Retina (tissue), 1 donor: ENCODE measurements at places on chromosomes 5 and 9.

DNA sequence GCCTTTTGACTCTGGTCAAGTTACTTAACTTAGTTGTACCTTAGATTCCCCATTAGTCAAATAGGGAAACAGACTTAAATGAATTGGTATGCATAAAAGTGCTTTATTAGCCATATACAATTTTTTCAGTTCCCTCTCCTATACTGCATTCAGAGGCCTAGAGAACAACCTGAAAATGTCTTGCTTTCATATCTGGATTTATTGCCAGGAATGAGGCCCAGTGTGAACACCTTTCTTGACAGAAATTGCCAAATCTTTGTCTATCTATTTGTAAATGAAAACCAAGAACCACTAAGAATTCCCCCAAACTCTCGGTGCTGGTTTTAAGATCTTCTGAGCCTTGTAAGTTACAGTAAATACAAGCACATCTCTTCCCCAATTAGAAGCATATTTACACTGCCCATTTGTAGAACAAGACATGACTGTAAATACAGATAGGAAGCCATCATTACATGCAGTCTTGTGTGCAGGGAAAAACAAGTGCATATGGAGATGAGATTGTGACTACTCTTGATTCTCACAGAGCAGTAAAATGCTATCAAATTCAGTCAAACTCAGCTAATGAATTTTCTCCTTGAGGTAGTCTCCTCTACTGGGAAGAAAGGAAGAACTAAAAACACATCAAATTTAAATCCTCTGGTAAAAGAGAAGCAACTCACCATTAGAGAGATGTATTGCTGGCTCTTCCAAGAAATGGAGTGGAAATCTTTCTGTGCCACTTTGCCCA is 5.2 kb upstream of the FAM13B start:
- no peak for DNase-seq

DNA sequence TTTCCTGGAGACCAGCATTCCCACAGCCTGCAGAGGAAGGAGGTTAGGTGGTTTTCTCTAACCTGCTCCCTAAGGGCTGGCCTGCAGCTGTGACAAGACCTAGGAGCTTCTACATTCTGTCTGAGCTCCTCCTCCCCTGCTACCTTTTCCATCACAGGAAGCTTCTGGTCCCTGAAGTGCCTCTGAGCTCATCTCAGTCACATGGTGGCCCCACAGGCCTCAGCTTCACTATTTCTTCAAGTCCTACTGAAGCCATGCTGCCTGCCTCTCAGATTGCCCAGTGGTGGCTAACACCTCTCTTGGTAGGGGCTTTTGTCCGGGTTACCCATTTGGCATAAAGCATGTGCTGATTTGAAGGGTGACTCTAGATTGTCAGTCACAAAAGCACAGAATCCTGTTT is 259.4 kb downstream of the CRB2 start:
- no peak for DNase-seq

DNA sequence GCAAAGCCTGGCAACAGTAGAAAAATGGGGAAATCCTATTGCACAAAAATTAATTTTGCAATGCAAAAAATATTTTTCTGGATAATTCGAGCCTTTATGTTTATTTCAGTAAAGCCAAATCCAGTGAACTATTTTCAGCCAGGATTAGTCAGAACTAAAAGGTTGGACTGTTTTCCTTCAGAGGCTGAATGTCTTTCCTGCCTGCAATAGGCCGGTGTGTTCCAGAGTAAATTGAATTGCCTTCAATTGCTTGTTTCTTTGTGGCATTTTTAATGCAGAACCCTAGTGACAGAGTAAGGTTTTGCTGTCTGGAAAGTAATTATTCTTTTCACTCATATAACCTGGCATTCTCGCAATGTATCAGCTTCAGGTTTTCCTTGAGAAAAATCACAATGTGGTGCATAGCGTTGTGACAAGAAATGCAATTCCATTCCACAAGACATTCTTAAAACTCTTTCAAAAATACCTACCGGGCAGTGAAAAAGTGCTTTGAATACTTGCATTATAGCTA is 183.7 kb downstream of the GLIS3 start:
- no peak for DNase-seq

DNA sequence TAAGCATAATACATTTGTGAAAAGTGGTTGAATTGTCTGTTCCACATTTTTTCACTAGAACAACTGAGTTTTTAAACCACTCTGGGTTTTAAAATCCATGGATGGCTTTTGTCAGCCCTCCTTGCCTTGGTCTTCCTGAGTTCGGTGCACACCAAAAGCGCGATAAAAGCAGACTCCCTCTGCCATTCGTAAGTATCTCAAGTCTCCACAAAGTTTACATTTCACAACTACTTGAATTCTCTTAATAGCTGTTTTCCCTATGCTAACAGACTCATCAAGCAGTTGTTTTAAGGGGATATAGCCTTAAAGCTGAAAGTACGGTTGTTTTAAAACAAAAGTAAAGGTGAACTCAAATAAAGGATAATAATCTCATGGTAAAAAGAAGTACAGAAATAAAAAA is 52.9 kb downstream of the GLIS3 start:
- no peak for DNase-seq

DNA sequence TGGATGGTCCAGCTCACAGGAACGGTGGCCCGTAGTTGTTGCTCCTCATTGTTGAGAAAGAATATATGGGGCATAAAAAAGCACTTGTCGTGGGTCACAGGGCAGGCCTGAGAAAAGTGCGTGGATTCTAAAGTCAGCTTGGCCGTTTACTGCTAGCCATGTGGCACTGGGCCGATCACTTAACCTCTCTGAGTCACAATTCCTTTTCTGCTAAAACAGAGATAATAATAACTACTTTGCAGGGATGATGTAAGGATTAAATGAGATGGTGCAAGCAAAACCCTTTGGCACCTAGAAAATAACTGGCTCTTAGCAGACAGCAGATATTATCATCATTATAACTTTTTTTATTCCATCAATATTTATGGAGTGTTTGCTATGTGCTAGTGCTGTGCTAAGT is 579.7 kb downstream of the CCDC171 start:
- no peak for DNase-seq

DNA sequence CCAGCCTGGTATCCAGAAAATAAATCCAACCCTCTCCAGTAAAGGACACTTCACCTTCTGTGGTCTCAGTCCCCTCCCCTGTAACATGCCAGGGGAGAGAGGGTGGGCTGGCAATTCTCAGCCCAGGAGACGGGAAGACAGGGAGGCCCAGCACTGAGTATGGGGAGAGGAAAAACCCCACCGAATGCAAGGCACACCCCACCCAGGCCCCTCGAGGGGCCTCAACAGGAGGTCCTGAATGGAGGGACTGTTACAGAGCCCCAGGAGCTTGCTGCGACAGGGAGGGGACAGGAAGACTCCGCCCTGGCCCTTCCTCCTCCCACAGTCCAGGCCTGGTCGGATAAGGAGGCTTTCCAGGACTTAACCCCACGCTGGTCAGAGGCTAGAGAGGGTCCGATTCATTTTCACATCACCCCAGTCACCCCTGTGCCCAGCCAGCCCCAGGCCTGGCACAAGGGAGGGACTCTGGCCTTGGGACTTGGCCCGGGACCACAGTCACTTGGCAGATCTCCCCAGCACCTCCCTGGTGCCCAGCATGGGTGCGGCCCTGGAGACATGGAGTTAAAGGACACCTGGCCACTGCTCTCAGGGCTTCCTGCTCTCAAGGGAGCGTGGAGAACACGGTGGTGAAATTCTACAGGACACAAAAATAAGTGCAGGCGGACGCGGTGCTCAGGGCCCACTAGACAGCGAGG is 44.9 kb upstream of the STXBP1 start:
- no peak for DNase-seq

- no peak for DNase-seq
These were observed 1196.1 kb upstream of the CDH9 start for GRCh38 chr5:28234356-28234968.

- DNase-seq: no peak
These were observed 116.1 kb upstream of the CXCL14 start for GRCh38 chr5:135694906-135695305.

- DNase-seq: no peak
These were observed 4.3 kb downstream of the RAI14 start for GRCh38 chr5:34660444-34660843.

GRCh38 chr5:96114736-96115135 is 153.1 kb upstream of the ELL2 start:
- no peak for DNase-seq

DNA sequence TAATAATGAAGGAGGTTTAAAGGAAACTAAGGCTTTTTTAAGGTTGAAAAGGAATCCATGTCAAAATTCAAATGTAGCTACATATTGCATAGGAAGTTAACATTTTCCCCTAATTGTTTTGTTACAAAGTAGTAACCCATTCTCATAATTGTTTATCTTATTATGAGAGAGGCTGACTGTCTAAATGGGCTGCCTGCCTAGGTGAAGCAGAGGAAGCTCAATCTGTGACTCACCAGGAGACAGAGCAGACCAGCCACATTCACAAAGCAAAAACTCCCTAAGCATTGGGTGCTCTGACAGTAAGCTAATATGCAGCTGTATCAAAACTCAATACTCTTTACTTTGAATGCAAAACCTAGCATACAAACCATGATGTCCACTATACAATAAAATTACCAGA is 208.5 kb downstream of the ROR2 start:
- DNase-seq: no peak

DNA sequence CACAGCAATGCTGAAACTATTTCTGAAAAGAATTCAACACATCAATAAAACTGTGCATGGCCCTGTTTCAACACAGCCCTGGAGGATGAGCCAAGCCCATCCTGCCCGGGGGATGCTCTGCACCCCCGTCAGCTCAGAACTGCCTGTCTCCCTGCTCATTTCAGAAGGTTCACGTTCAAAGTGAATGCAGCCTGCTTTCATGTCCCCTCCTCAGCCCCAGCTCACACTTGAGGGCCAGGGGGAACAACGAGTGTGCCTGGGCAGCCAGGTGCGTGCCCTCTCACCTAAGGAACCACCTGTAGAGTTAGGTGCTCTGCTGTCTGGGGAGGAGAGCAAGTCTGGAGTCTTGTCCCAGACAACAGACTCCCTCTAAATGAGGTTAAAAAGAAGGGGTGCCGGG is 348.5 kb upstream of the IRX2 start:
- DNase-seq: no peak

GRCh38 chr9:113520109-113520642 is 56.6 kb downstream of the RGS3 start:
- no peak for DNase-seq

DNA sequence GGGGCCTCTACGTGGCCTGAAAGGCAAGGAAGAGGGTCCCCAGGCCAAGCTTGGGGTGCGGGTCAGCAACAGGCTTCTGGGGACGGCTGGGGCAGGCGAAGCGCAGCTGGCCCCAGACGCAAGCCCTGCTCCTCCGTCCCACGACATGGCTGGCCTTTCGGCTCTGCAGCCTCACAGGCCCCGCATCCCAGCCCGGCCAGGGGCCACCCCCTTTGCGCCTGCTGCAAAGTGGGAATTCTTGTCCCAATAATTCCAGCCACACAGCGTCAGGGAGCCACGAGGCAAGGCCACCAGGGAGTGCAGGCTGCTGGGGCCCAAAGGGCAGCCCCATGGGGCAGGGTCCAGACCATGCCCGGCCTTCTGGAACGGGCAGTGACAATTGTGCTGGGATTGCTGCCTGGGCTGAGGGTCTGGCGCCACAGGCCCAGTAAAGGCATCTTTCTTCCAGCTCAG is 1.1 kb upstream of the ENTPD2 start:
- DNase-seq: no peak

DNA sequence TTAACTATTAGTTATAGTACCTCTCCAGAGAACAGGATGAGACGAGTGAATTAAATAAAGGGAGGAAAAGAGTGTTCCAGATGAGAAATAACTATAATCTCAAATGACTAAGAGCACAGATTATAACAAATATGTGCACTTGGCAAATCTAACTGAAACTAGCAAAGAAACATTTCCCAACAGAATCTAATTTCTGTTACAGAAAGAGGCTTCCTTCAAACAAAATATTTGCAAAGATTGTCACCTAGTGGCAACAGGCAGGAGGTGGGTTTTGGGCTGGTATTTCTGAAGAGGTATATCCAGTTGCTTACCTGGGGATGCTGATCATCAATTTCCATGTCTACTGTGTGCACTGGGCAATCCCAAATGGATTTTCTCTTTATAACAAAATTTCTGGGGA is 5.6 kb upstream of the SPDL1 start:
- DNase-seq: no peak

- DNase-seq: no peak
These were observed 21.2 kb upstream of the MARCHF6 start for GRCh38 chr5:10332301-10332700.

DNA sequence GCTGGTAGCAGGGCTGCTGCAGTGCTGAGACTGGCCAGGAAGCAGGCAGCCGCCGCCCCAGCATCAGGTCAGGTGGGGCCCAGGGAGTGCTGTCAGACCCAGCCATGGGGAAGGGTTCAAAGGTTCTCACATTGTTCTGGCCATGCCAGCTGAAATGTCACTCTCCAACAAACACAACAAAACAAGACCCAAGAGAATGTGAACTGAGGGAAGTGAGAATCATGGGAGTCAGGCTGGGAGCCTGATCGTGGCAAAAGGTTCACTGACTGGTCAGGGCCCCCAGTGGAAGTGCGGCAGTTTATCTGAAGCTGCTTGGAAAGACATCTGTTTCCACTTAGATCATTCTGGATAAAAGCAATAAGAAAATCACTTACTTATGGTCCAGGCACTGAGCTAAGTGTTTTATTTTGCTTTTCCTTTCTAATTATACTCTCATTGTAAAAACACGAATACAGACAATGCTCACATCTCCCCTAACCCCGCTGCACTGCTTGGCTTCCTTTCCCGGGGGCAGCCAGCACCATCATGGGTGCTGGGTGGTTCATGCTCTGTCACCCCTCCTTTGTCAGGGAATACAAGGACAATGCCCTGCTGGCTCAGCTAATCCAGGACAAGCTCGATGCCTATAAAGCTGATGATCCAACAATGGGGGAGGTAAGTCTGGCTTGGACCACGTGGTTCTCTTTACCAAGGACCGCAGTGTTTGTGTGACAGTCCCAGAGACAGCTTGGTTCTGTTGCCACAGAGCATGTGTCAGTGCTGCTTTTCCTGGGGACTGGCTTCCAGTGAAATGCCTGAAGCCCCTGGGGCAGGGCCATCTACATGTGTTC is 41.9 kb upstream of the CFAP157 start:
- DNase-seq: peak; percentile 85

DNA sequence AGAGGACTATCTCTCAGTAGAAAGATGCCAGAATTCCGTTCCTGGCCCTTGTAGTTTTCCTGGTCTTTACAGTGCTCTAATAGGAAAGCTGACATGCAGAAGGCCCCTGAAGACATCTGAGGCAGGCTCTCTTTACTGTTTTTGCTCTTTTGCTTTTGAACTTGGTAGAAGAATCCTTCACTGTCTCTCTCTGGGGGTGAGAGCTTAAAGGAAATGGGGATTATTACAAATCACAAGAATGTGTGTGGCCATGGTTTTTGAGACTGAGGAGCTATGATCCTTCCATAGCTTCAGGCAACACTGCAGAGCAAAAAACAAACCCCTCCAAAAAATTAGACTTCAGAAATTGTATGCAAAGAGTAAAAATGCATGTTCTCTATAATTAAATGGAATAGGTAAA is 89.2 kb downstream of the PPIC start:
- DNase-seq: no peak

GRCh38 chr5:69525490-69525889 is 32.9 kb downstream of the OCLN start:
- no peak for DNase-seq

GRCh38 chr9:2116073-2116472 is 100.9 kb downstream of the SMARCA2 start:
- no peak for DNase-seq

- DNase-seq: no peak
These were observed 175.2 kb downstream of the PAX5 start for GRCh38 chr9:36858805-36859375.
